ENCODE measurements at places on chromosomes 6 and 20.

DNA sequence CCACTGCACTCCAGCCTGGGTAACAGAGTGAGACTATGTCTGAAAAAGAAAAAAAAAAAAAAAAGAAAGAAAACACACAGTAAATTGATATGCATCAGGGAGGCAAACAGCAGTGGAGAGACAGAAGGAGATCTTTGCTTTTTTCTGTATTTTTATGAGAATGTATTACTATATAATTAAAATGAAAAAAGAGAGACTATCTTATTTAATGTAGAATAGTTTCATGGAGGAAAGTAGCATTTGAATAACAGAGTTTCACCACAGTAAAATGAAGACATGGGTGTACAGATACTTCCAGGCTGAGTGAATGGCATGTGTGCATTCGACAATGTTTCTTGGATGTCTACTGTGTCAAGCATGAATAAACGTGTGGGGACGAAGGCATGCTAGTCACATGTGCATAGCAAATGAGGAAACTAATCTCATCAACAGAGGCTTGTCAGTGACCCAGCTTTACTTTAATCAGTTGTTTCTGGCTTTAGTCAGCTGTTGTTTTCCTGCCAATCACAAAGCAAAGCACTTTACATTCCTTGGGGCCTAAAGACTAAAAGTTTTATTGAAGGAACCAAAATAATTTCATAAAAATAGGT is 55.5 kb upstream of the ARMH2 start:
- no peak for DNase-seq

DNA sequence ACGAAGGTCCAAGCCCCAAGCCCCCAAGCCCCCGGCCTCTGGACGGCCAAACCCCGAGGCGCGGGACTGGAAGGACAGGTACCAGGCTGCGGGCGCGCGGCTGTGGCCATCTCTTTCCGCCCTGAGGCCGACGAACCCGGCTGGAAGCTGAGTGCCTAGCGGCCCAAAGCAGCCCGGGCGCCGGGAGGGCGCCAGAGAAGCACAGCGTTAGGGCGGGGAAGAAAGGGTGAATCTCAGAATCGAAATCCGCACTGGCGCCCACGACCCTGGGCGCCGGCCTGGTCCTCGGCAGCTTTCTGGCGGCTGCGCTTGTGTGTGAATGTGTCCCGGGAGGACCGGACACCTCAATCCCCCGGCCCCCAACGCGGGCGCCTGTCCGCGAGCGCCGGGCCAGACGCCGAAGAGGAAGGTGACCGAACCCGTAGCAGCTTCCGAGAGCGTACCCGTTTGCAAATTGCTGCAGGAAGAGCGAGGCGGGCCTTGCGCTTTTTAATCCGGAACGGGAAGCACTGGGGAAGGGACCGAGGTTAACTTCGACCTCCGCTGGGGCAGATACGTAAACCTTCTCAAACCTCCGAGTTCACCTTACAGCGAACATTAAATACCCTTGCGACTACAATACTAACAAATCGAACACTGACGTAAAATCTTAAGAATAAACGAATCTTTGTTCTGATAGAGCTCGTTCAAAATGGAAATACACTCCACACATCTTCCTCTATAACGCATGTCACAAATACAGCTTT is 2.9 kb downstream of the NRN1 start:
- DNase-seq: no peak

DNA sequence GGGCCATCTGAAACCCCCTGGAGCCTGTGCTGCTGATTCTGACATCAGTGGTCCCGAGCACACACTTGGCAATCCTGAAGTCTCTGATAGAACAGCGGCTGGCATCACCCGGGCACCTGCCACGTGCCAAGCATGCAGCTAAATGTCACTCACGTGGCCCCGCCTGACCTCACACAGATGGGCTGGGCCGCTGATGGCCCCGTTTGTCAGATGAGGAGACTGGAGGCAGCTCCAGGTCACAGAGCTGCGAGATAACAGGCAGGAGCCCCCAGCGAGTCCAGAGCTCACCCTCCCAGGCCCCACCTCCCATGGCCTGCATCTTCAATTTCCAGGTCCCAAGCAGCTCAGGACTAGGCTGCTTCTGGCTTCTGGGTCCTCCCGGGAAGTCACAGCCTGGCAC is 67.2 kb downstream of the YTHDF1 start:
- DNase-seq: no peak

DNA sequence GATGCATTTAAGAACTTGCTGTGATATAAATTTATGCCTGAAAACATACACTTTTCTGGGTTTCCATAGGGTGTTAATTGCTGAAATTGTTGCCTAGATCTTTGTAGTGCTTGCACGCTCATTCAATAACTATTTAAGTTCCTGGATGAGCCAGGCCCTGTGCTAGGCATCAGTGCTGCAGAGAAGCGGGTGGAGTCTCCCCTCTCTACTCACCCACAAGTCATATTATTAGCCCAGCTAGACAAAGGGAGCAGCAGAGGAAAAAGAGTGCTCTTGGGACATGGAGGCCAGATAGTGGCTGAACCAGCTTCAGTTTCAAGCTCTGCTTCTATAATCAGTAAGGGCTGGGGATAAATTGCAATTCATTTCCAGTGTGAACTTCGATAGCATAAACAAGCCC is 329.1 kb downstream of the TFAP2B start:
- DNase-seq: no peak

Data from 8988T (cell line).